ENCODE measurements at places on chromosomes 6 and 20.

DNA sequence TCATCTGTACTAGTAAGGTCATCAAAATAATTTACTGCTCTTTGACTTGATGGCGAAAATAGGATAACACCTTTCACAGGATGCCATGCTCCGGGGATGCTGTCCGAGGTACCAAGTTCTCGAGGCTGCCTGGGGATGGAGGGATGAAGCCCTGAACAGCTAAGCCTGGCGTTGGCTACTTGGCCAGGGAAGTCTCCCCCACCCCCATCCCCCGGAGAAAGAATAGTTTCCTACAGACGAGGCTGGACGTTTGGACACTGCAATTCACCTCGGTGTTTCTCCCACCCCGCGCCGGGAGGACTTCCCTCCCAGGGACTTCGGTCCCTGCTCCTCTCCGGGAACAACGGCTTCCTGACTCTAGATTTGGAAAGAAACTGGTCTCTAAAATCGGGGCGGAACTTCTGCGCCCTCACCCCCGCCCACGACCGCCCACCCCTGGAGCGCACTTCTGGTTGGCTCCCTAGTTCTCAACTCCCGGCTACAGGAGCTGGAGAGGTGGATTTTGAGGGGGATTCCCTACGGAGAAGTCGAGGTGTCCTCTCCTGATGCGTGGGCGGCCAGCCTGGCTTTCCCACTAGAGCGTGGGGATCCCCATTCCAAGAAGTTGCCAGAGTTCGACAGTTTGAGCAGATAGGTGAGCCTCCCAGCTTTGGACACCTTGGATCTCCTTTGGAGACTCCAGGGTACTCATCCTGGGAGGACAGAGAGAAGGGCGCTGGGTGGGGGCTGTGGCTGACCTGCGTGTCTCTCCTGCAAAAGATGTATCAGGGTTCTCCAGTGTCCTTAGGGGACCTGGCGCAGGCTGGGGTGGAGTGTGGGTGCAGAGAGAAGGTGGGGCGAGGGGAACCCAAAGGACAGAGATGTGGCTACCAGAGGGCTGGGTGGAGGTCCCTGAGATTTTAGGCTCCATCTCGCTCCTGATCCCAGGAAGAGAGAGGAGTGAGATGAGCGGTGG is 1.1 kb downstream of the PCSK2 start:
- no peak for DNase-seq

- DNase-seq, result no peak
Measured at GRCh38 chr6:109322825-109323224, 59.4 kb downstream of the CD164 start.

DNA sequence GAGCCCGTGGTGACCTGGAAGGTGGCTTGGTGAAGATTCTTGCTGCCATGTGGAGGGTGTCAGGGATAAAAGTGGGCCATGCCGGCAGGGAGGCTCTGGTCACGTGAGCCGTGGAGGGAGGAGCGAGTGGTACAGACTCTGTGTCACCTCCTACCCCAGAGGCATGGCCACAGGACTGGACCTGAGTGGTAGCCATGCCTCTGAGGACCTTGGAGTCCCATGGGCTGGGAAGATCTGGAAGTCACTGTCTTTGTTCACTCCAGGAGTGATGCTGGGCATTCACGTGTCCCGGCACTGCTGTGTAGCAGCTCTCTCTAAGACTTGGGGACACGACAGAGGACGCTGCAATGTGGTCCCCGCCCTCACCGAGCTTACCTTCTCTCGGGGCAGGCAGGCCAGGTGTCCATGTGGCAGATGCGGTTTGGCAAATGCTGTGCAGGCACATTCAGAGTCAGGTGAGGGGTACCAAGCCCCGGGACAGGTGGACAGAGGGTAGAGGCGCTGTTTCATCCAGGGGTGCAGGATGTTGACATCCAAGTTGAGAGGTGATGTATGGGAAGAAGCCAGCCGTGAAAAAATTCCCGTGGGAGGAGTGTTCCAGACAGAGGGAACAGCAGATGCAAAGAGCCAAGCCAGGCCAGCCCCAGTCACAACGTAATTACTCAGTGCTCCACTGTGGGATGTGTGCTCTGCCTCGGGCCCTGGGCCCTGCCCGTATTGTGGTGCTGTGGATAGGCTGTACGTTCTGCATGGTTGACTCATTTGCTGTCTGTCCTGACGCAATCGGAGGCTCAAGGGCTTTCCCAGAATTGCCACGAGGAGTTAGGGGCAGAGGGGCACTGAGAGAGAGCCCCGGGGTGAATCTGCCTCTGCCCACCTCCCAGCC is 307.8 kb downstream of the TAF4 start:
- DNase-seq, result no peak

DNA sequence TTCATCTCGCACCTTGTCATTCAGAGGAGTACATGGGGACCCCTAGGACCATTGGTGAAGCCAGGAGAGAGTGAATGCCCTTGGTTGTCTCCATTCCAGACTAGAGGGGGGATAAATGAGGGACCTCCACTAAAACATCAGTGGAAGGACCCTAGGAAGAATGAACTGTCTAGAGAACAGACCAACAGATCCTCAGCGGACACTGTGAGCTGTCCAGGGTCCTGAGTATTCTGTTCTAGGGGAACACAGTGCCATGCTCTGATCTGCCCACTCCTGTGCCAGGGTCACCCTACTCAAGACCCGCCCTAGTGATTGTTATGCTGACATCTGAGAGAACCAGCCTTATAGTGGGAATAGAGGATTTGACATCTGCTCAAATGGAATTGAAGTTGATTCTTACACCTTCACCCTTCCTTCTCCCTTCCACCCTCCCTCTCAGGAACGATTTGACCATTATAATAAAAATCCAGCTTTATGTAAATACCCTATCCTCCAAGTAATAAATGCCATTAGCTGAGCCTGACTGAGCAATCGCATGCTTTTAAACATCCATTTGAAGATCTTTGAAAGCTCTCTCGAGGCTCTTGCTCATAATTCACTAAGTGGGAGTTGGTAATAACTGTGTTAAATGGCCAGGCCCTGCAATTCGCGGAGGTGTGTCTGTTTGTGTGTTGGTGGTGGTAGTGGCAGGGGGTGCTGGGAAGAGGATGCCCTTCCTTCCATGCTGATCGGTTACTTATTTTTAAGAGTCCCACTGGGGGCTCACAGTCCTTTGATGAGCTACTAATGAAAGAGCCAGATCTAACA is 43.6 kb upstream of the SLC32A1 start:
- no peak for DNase-seq

DNA sequence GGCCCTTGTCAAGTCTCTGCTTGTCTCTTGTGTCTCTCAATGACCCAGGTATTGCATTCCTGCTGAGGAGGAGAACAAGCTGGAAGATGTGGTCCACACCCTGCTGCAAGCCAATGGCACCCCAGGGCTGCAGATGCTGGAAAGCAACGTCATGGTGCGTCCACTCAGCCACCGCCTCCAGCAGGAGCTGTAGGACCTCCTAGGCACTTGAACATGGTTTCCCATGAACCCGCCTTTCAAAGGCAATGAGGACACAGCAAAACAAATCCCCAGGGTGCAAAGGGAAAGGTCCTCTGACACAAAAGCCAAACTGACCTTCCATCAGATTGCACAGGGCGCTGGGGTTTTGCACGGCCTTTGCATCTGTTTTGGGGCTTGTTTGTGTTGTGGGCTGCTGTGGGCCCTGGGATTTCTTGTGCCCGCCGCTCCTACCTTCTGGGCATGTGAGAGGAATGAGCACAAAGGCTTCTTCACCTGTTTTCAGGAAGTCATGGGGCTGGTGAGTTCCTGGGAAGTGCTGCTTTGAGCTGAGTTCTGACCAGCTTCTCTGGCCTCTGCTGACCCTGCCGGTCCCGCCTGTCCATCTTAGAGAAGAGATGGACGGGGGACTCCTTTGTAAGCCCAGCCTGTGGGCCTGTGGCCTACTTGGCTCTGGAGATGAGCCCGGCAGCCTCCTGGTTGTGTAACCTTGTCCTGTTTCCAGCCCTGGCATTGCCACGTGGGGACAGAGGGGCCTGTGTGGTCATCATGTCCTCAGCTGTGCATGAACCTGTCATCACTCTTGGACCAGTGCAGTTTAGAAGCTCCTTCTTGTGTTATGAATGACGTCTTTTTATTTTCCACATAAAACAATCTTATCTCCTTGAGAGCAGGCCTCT is 151.3 kb downstream of the DTNBP1 start:
- DNase-seq, result no peak

DNA sequence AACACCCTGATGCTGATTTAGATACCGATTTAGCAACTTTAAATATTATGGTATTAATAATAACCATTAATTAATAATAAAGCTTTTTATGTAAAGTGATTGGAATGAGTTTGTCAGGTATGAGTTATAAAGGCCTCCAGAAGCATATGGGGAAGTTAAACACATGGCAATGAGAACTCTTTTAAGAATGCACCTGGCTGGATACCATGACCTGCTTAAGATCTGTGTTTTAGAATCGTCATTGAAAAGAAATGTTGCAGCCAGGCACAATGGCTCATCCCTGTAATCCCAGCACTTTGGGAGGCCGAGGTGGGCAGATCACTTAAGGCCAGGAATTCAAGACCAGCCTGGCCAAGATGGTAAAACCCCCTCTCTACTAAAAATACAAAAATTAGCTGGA is 197.5 kb downstream of the SOX4 start:
- no peak for DNase-seq

- no peak for DNase-seq
Measured at GRCh38 chr6:14467591-14467990, 350.0 kb downstream of the CD83 start.

- no peak for DNase-seq
Measured at GRCh38 chr6:20870021-20870420, 335.8 kb downstream of the CDKAL1 start.

- DNase-seq, result no peak
Measured at GRCh38 chr6:111183702-111184517, 96.6 kb downstream of the SLC16A10 start.

- no peak for DNase-seq
Measured at GRCh38 chr6:95923518-95923917, 92.3 kb upstream of the FUT9 start.

DNA sequence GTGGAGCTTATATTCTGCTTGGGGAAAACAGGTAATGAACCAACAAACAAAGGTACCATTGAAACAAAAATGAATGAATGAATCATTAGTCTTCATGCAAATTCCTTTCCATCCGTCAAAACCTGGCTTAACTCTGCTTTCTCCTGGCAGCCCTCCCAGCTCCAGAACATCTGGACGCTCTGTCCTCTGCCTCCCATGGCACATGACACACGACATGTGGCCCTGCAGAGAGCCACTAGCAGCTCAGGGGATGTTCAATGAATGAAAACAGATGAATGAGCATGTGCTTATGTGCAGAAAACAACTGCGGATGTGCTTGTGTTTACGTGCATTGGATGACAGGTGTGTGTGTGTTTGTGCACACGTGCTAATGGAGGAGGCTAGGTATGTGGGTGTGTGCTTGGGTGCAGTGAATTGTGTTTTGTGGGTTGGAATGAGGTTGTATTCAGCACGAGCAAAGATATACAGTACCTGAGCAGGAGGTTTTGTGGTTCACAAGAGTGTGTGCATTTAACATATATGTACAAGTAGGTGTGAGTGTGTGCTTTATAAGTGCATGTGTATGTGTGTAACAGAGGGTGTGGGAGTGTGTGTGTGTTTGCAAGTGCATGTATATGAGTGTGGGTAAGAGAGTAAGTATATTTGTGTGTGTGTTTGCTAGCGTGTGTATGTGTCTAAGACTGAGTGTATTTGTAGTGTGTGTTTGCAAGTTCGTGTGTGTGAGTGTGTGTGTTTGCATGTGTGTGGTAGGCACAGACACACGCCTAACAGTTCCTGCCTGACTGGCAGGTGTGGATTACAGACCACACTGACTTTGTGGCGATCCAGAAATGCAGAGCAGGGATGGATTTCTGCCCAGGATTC is 374.1 kb upstream of the SULF2 start:
- DNase-seq, result no peak

DNA sequence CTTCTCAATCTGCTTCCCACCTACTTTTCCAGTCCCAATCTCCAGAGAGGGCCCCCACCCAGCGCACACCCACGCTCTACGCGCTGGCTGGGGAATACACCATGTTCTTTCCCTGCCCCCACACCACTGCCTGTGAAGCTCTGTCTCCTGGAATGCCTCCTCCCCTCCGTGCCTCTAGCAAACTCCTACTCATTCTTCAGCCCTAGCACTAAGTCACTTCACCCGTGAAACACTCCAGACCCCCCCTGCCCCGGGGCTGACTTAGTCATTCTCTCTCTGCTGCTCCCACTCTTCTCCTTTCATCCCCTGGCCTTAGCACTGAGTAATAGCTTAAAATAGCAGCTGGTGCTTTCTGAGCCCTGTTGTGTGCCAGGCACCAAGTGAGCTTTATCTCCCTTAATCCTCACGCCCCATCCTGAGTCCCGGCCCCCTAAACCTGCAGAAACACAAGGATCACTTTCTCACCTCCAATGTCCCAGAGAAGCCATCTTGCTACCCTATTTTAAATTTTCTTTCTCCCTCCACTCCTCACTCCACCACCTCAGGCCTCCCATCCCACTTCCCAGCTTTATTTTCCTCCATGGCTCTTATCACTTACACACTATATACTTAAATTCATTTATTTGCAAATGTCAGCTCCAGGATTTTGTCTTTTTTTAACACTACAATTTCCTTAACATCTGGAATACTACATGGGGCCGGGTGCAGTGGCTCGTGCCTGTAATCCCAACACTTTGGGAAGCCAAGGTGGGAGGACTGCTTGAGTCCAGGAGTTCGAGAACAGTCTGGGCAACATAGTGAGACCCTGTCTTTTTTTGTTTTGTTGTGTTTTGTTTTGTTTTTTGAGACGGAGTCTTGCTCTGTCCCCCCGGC is 6.3 kb upstream of the PARD6B start:
- DNase-seq, result peak; percentile 69

DNA sequence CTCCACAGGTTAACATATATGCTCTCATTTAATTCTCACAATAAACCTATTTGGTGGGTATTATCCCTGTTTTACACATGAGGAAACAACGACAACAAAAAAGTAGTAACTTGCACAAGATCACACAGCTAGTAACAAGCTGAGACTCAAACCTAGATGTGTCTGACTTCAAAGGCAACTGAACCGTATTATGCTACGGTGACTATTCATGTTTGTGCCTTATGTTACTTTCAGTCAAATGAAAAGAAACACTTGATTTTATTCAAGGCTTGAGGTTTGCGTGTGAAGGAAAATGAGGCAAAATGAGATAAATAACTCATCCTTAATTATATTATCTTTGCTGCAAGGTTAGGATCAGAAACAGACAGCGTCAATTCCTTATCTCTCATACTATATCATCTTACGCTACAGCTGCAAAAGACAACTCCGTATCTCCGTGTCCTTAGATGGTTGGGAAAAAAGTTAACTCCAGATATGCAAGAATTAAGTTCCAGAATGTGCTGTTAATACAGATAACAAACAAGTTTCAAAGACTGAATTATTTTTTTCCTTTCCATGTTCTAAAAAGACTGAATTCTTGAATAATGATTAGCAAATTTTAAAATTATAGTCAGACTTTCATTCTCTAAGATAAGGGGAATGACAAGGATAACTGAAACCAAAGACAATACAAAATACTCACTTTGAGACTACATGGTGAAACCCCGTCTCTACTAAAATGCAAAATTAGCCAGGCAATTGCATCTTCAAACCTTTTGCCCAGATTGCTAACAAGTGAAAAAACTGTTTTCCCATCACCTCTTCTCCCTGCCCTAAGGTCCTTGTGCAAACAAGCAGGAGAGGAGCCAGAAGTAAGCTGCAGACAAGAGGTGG is 27.8 kb downstream of the STAU1 start:
- DNase-seq, result no peak

GRCh38 chr6:106181664-106182418 is 95.7 kb downstream of the PRDM1 start:
- DNase-seq, result no peak

Measured in stimulated activated CD8-positive, alpha-beta memory T cell treated with anti-CD3 and anti-CD28 coated beads, Interleukin-4, amount 100 ng/mL, for 24 hours (primary cell).